Activated T-cell treated with anti-CD3 and anti-CD28 coated beads, Interleukin-2, amount 50 U/mL, for 72 hours (primary cell): ENCODE measurements at places on chromosomes 1 and 21.

- no peak for DNase-seq
Measured at GRCh38 chr21:34923202-34923601, 125.9 kb downstream of the RUNX1 start.

- no peak for DNase-seq
Measured at GRCh38 chr1:223761411-223761810, 49.1 kb downstream of the CAPN2 start.

DNA sequence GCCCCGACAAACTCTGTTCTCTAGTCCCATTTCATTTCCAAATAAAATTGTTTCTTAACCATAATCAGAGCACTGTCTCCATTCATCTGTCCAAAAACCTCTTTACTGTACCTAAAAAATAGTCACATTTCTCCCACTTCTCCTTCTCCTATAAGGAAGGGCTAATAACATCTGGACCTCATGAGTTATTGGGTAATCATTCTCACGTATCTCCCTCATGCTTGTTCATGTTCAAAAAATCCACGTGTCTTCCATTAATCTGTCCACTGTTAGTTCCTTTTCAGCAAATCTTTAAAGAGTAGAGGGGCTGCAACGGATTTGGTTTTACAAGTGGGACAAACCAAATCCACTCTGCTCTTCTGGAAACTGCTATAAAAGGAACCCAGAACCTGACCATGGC lies 1418.8 kb downstream of the MRPL39 start:
- no peak for DNase-seq

- no peak for DNase-seq
Measured at GRCh38 chr1:207519505-207520399, 23.8 kb downstream of the CR1 start.

DNA sequence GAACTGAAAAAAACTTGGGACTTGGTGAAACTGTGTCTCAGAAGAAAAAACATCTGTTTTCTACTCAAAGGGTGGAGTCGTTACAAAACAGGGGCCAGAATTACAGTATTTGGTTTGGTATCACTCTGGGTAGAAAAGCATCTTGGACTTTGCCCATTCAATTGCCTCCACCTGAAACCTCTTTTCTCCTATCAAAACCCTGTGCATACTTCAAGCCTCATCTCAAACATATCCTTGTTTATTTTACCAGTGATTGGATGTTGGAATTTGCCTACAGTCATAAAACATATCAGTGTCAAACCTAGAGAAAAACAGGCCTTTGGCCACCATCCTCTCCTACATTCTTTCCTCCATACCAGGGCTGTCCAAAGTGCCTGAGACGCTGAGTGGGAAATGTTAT lies 281.5 kb downstream of the PLPP3 start:
- DNase-seq: no peak

DNA sequence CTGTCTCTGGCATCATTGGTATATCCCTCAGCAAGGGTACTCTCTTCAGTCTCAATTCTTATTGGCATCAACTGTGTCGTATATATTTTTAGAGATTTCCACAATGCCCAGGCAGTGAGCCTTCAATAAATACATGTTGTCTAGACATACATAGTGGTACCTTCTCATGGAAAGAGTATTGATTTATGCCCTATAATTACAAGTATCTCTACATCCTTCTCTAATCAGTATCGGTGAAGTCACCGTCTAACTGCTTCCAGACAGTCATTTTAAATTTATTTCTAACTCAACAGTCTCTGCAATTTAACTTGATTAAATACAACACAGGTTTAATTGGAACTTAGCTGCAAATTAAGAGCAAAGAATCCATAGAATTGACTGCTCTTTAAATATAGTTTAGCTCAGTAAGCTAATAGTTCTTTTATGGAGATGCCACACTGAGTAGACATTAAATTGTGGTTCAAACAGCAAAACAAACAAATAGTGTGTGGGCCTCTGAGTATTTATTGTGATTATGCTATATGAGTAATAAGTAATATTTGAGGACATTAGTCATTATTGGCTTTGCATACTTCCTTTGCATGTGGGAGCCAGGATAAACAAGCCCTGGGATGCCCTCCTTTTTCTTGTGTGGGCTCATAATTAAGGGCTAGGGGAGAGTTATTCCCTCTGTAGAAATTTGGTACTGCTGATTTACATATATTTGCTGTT lies 126.9 kb upstream of the DUSP10 start:
- no peak for DNase-seq
